ENCODE measurements at places on chromosomes 1 and 21.

DNA sequence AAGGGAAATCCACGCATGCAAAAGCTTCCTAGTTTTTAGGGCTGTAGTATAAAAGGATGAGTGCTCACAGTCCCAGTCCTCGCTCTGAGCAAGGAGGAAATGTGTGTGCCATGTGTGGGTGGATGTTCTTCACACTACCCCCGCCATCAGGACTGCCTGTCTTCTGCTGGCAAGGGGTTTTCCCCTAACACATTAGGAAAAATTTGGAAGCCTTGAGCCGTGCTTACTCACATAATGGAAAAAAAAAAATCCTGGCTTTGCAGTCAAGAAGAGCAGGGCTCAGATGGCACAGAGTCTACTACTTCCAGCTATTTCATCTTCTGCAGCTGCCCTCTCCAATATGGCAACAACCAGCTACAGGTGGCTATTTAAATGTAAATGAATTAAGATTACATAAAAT is 363.1 kb downstream of the PLPP3 start:
- no peak for DNase-seq

- DNase-seq, result no peak
Observed at GRCh38 chr1:240973875-240974274, 361.9 kb upstream of the GREM2 start.

DNA sequence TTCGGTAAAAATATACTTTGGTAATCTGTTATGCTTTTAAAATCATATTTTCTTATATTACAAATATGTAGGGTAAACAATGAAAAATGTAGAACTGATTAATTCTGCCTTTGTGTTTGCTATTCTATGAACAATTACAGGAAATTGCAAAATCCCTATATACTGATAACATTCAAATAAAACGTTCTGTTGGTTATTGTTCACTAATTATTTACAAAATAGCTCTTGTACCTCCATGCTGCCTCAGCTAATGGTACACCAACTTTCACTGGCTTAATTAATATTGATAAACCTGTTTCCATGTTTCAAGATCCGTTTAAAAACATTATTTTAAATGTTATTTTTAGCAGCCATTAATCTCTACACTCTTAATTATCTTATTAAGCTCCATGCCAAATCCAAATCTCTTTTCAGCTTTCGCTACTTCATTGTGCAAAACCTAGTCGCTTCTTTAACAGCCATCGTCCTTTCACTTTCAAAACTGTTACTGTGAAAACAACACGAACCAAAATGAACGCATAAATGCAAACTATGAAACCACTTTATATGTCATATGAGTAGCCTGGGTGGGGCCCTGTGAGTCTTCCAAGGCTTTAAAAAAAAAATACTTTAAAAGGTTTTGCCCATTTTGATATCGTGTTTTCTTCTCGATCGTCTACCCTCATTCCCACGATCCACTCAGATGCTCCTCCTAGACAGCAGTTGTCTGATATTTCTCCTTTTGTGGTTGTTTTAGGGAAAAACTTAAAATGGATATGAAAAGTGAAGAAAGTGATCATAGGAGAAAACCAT is 807.1 kb downstream of the USP25 start:
- DNase-seq, result no peak

DNA sequence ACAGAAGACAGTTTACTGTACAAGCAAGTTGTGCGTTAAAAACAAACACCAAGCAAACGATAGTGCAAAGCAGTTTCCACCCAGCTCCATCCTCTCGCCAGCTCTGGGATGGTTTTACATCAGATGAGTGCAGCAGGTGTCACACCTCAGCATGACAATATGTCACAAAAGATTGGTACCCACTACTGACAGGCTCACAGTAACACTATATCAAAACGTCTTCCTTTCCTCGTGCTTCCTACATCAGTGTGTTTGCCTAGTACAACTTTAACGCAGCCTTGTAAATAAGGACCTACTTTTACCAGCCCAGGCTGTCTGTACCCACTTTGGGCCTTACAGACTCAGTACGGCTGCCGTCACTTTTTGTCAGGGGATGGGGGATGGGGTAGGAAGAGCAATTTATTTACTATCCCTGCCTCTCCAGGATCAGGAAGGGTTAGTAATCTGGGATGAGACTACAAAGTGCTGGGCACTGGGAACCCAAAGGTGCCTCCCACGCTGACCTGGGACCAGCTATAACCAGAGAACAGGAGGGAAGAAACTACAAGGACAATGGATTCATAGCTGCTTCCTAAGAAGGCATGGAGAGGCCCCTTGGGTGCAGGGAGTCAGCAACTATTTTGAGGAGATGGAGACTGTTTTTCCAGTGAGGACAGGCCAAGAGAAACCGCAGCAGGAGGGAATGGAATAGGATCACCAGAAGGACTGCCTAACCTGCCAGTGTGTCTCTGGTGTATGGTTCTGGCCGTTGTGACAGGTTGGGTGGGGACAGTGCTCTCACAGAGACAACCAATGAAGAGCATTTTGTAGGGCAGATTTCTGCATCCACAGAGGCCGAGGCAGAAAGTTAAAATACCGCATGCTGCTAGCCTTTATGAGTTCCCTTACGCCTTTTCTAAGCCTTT is 30.2 kb downstream of the RUNX3 start:
- no peak for DNase-seq

- DNase-seq, result no peak
Observed at GRCh38 chr21:42353623-42354022, 2.8 kb upstream of the TFF2 start.

GRCh38 chr1:84883286-84883685 is 9.7 kb downstream of the LPAR3 start:
- no peak for DNase-seq

- DNase-seq, result no peak
Observed at GRCh38 chr1:245715970-245716369, 561.2 kb downstream of the KIF26B start.

- DNase-seq, result no peak
Observed at GRCh38 chr1:3348196-3348865, 106.1 kb upstream of the ARHGEF16 start.

DNA sequence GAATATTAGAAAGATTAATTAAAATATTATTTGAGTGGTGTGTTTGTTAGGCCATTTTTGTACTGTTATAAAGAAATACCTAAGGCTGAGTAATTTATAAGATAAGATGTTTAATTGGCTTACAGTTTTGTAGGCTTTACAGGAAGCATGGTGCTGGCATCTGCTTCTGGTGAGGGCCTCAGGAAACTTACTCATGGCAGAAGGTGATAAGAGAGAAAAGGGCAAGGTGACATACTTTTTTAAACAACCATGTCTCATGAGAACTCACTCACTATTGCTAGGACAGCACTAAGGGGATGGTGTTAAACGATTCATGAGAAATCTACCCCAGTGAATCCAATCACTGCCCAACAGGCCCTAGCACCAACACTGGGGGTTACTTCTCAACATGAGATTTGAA is 56.7 kb upstream of the RGS21 start:
- DNase-seq, result no peak

GRCh38 chr1:204709960-204710912 is 24.7 kb upstream of the LRRN2 start:
- no peak for DNase-seq

GRCh38 chr21:43689556-43690337 is 29.2 kb upstream of the PDXK start:
- no peak for DNase-seq

- DNase-seq, result no peak
Observed at GRCh38 chr1:15386164-15386749, 23.4 kb upstream of the EFHD2 start.

DNA sequence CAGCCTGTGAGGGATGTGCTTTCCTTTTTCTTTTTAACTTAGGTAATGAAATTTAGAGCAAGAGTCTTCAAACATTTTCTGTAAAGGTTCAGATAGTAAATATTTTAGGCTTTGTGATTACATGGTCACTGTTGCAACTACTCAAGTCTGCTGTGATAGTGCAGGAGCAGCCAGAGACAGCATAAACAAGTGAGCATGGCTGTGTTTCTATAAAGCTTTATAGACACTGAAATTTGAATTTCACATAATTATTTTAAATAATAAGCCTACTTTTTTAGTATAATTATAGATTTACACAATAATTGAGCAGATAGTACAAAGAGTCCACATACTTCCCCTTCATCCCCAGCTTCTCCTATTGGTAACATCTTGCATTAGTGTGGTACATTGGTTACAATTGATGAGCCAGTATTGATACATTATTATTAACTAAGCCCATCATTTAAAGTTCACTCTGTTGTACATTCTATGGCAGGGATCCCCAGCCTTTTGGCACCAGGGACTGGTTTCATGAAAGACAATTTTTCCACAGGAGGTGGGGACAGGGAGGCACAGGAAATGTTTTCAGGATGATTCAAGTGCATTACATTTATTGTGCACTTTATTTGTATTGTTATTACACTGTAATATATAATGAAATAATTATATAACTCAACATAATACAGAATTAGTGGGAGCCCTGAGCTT is 3.0 kb downstream of the ATF6 start:
- DNase-seq, result no peak

DNA sequence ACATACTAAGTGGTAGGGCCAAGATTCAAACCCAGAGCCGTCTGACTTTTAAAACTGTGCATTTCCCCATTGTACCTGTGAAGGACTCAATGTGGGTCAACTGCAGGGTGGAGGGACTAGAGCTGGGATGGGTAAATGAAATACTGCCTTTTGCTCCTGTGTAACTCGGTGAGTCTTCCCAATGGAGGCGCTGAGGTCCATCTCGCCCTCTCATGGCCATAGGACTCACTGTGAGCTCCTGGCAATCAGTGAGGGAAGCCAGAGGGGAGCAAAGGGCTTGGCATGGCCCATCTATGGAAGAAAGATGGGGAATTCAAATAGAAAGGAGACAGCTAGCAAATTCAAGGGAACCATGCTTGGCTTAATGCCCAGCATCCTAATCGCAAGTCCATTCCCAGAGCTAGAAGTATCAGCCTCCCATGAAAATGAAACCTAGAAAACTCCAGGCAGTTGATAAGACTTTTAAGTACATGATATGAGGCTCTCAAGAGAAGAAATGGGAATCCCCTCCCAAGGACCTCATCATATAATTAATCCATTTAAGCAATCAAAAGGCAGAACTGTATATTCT is 25.4 kb upstream of the CGN start:
- no peak for DNase-seq

- no peak for DNase-seq
Observed at GRCh38 chr1:212671342-212672031, 28.2 kb downstream of the BATF3 start.

GRCh38 chr1:215911406-215911968 is 344.4 kb downstream of the KCTD3 start:
- DNase-seq, result no peak

GRCh38 chr1:43002766-43003165 is 44.1 kb upstream of the SLC2A1 start:
- DNase-seq, result no peak

GRCh38 chr1:85445906-85446305 is 19.1 kb downstream of the DDAH1 start:
- DNase-seq, result no peak

DNA sequence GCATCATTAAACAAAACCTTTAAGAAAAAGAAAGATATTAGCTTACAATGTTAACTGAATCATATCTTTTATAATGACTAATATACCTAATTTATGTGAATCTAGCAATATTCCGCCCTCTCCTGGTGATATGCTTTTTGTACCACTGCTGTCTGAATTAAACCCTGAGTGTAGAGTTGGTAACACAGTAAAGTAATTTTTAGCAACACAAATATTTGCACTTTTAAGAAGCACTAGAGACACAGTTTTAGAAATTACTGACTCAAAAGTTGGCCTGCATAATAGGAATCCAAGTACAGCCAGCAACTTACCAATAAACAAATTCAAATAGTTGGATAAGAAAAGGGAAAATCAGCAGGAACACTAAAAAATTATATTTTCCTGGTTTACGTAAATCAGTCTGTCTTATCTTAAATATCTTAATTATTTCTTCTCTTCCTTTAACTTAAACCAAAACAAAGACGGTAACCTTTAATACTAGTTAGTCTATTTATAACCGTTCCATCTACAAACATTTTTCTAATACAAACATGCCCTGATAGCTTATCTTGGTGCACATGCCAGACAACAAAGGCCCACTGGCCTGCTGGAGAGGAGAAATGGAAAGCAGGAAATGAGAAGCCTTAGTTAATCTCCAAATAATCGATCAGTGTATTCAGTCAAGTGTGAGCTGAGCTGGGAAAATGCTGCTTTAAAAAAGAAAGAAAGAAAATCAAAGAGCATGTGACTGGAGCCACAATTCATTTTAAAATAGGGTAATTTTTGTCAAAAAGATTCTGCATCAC is 246.0 kb downstream of the RERE start:
- no peak for DNase-seq

- no peak for DNase-seq
Observed at GRCh38 chr1:230219174-230220067, 152.4 kb downstream of the GALNT2 start.

GRCh38 chr1:34529935-34530859 is 224.7 kb upstream of the GJB5 start:
- DNase-seq, result no peak

- no peak for DNase-seq
Observed at GRCh38 chr1:242826701-242827336, 302.3 kb upstream of the PLD5 start.

Data from stimulated activated CD8-positive, alpha-beta memory T cell treated with anti-CD3 and anti-CD28 coated beads, Interleukin-15, amount 100 ng/mL, for 1 hour (primary cell).